ENCODE measurements at places on chromosomes 13 and 19.
A peak's percentile ranks its signal among the peaks of the same experiment; 100 is the strongest.

DNA sequence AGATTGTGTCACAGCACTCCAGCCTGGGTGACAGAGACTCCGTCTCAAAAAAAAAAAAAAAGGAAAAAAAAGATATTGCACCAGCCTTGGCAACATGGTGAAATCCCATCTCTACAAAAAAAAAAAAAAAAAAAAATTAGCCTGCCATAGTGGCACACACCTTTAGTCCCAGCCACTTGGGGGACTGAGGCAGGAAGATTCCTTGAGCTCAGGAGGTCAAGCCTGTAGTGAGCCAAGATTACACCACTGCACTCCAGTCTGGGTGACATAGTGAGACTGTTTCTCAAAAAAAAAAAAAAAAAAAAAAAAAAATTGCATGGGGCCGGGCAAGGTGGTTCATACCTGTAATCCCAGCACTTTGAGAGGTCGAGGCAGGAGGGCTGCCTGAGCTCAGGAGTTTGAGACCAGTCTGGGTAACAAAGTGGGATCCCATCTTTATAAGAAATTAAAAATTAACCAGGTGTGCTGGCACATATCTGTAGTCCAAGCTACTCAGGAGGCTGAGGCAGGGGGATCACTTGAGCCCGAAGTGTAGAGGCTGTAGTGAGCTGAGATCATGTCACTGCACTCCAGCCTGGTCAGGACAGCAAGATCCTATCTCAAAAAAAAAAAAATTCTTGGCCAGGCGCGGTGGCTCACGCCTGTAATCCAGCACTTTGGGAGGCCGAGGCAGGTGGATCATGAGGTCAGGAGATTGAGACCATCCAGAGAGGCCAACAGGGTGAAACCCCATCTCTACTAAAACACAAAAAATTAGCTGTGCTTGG is 7.1 kb upstream of the HDGFL2 start:
- DNase-seq = no peak

DNA sequence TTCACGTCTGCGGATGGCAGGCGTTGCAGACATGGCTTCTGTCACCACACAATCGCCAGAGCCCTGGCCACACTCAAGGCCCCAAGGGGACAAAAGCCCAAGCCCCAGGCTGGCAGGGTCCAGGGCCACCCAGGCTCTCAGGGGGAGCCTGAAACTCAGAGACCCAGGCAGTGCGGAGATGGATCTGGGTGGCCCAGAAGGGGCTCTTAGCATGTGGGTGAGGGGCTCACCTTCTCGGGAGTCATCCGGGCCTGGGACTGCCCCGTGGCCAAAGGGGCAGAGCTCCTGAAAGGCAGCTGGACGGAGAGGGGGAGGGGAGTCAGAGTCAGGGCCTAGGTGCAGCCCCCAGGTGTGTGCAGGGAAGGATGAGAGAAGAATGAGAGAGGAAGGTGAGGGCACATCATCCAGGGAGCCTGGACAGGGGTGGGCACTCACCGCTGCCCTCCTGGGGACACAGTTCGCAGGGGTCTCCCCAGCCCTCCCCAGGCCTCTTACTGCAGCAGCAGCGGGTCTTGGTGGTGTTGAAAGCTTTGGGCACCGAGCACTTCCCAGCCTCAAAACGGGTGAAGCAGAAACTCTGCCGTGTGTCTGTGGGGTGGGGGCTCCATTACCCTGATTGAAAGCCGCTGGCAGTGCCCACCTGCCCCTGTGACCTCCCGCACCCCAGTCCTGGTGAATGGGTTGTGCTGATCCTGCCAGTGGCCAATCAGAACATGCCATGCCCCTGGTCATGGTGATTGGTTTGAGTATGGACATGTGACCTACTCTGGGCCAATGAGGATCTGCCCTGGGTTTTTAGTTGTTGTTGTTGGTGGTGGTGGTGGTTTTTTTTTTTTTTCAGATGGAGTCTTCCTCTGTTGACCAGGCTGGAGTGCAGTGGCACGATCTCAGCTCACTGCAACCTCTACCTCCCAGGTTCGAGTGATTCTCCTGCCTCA is 37.4 kb downstream of the CCL25 start:
- no peak for DNase-seq

DNA sequence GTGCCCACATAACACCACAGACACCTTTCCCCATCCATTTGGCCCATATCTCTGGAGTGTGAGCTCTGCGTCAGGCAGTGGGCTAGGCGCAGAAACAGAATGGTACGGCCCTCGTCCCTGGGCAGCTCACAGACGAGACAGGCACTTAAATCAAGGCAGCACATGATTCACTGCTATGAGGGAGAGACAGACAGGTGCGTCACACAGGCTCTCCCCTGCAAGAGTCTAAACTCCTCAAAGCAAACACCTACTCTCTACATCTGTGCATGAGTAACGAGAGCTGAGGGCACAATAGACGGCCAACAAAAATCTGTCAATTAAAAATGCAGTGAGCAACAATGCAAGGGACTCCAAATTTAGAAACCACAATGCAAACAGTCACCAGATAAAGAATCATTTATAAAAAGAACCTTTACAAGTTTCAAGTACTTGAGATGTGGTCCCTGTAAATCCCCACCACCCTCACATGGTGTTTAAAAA is 348.9 kb downstream of the UQCRFS1 start:
- DNase-seq = no peak

DNA sequence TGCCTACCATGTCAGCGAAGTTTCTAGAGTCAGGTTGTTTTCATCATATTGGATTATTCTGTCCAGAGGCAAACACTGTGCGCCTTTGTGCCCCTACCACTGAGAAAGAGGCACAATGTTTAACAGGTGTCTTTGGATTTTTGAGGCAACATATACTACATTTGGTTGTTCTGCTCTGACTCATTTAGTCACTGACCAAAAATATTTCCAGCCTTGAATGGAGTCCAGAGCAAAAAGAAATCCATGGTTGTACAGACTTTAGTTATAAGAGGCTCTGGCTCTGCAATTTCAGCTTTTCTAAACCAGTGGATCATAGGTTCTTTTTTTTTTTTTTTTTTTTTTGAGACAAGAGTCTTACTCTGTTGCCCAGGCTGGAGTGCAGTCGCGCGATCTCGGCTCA is 35.7 kb downstream of the LACC1 start:
- no peak for DNase-seq

- peak; percentile 78 for DNase-seq
These were observed 40.7 kb upstream of the MEDAG start for GRCh38 chr13:30865123-30866049.

DNA sequence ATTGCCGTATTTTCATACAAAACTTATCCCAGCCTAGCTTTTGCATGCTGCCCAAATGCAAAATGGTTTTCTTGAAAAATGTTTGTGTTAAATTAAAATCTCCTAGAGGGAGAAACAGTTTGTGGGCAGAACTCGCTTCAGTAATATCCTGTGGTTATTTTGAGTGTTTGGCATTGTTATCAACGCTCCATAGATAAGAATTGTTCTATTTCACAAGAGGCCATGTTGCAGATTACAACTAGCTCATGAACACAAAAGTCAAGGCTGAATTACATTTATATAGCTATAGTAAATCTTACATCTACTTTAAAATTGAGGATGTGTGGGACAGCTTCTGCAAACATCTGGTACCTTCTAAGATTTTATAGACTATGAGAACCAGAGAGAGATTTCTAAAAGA is 447.9 kb downstream of the DCT start:
- no peak for DNase-seq

DNA sequence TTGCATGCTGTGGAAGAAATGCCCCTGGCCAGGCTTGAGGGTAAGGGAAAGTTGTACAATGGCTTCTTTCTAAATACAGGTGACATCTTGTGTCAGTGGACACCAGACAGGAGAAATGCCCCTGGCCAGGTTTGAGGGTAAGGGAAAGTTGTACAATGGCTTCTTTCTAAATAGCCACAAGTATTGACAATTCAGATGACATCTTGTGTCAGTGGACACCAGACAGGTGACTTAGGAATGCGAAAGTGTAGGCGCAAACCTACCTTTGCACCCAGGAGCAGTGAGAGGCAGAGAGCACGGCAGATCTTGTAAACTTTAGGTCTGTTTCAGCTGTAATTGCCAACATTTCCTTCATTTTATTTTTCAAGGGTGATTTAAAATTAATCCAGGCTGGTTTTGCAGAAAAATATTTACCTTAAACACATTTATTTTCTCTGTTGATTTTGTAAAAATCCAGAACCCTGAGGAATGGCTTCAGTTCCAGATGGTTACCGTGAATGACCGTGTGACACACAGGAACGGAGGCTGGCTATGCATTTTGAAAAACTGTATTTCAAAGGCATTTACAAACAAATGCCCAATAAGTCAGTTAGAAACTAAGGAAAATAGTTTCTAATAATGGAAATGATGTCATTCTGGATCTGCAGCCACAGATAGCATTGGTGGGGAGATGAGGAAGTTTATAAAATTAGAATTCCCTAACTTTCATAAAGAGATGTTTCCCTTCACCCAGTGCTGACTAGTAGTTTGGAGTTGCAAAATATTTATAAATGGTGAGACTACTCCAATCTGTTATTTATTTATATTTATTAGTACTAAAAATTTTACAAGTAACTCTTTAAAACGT is 34.9 kb downstream of the TNFSF13B start:
- DNase-seq = no peak

DNA sequence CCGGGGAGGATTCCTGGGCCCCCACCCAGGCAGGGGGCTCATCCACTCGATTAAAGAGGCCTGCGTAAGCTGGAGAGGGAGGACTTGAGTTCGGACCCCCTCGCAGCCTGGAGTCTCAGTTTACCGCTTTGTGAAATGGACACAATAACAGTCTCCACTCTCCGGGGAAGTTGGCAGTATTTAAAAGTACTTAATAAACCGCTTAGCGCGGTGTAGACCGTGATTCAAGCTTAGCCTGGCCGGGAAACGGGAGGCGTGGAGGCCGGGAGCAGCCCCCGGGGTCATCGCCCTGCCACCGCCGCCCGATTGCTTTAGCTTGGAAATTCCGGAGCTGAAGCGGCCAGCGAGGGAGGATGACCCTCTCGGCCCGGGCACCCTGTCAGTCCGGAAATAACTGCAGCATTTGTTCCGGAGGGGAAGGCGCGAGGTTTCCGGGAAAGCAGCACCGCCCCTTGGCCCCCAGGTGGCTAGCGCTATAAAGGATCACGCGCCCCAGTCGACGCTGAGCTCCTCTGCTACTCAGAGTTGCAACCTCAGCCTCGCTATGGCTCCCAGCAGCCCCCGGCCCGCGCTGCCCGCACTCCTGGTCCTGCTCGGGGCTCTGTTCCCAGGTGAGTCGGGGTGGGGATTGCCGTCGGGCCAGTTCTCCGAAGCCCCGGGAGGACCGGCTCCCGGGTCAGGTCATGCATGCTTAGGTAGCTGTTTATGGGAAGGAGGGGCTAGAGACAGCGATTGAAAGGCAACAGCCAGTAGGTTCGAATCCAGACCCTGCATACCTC is at the start of gene ICAM1:
Gene ICAM1, plus strand, starts transcription at position 505 of the 779 bp plus-strand sequence. Its CDS starts 40 bp downstream, at position 545.
- DNase-seq = peak; percentile 82

Data from GM13977 (cell line).